ENCODE measurements at places on chromosomes 1 and 21. TPM values are rescaled to one million over a fixed set of nuclear protein-coding genes. Genes with fewer than 3 reads are reported as not detected.

The REG4 gene
- 0.19 TPM for total RNA-seq

The TARDBP gene
- 226 TPM for total RNA-seq

DNA sequence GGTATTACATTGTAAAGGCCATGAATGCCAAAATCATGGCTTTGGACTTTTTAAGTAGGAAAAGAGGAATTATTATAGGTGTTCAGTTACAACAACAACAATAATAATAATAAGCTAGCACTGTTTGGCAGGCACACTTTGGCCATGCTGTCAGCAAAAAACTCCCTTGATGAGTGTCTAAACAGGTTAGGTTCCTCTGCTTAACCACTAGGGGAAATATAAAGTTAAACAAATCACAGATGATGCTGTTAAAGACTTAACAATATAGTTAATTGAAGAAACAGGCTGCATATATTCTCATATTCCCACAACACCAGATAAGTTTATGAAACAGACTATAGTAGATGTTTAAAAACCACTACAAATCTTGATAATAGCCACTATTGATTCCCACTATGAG lies 46.4 kb downstream of the RGS21 start:
- no peaks in the 10 kb centered on the region for H3K4me1 ChIP-seq
- no peak overlapping the region for H3K4me3 ChIP-seq
- DNase-seq = no peak
- H3K27me3 ChIP-seq = no peaks in the 10 kb centered on the region
- no peak overlapping the region for H3K27ac ChIP-seq
- H3K36me3 ChIP-seq = no peaks in the 10 kb centered on the region

DNA sequence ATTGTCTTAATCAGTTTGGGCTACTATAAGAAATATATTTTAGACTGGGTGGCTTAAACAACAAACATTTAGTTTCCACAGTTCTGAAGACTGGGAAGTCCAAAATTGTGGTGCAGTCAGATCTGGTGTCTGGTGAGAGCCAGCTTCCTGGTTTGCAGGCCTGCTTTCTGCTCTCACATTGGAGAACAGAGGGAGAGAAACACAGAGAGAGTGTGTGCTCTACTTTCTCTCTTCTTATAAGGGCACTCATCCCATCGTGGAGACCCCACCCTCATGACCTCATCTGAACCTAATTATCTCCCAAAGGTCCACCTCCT lies 4.1 kb downstream of the LEPR start:
- H3K27ac ChIP-seq = peak overlapping the region; percentile 48
- H3K36me3 ChIP-seq = peaks cover 14% of the 10 kb centered on the region
- peaks cover 20% of the 10 kb centered on the region for H3K4me1 ChIP-seq
- no peaks in the 10 kb centered on the region for H3K27me3 ChIP-seq
- peak overlapping the region; percentile 68 for H3K4me3 ChIP-seq
- DNase-seq = no peak

DNA sequence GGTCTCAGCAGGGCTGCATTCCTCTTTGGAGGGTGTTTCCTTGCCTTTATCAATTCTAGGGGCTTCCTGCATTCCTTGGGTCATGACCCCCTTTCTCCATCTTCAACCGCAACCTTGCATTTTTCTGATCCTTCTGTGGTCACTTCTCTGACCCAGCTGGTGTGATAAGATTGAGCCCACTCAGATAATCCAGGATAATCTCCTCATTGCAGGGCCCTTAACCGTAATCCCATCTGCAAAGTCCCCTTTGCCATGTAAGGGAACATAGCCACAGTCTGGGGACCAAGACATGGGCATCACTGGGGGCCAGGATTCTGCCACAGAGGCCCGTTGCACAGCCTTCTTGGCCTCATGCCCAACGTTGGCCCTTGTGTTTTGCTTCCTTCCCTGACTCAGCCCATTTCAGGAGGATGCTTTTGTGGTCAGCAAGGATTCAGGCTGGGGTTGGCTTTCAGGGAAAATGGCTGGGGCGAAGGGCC lies 35.0 kb upstream of the IL19 start:
- H3K4me1 ChIP-seq = peaks cover 71% of the 10 kb centered on the region
- H3K36me3 ChIP-seq = peaks cover 14% of the 10 kb centered on the region
- no peak overlapping the region for H3K27ac ChIP-seq
- H3K27me3 ChIP-seq = no peaks in the 10 kb centered on the region
- H3K4me3 ChIP-seq = no peak overlapping the region
- DNase-seq = no peak

DNA sequence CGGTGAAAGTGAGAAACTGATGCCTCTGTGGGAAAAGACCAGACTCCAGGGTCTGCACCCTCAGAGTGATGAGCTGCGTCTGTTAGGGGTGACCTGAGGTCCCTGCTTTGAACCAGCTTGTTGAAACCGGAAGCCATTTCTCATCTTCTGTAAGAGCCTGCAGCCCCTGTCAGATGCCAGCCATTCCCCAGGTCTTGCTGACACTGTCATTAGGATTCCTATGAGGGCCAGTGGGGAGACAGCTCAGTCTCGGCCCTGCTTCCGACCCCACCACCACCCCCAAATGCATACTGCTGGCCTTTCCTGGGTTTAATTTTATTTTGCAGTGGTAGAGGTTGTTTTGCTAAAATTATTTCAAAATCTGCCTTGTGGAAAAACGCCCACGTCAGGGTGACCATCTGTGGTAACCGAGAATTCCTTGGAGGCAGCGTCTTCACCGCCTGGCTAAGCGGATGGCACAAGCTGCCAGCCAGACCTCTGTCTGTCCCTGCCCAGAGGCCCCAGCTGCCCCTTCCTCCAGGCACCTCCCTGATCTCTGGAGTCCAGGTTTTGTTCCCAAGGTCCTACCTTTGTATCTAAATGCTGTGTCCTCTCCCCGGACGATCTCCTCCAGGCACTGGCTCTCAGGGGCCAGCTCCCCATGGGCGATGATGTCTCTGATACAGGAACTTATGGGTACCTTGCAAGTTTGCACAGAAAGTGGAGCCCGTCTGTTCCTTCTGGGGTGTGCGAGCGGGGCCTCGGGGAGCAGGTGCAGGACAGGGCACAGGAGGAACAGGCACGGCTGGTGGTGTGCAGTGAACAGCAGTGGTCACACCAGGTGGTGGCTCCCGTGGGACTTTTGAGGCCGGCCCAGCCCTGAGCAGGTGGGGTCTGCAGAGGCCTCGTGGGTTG lies 49.9 kb downstream of the PRKCZ start:
- no peak overlapping the region for H3K4me3 ChIP-seq
- no peak overlapping the region for H3K27ac ChIP-seq
- H3K4me1 ChIP-seq = peaks cover 4% of the 10 kb centered on the region
- no peaks in the 10 kb centered on the region for H3K27me3 ChIP-seq
- H3K36me3 ChIP-seq = peaks cover 6% of the 10 kb centered on the region

- H3K27me3 ChIP-seq = peaks cover 6% of the 10 kb centered on the region
- no peak overlapping the region for H3K27ac ChIP-seq
- no peak for DNase-seq
- no peaks in the 10 kb centered on the region for H3K36me3 ChIP-seq
- H3K4me3 ChIP-seq = no peak overlapping the region
Measured at GRCh38 chr1:47630346-47630745, 192.5 kb downstream of the FOXD2 start.

GRCh38 chr1:90973897-90974798 lies 47.7 kb downstream of the ZNF644 start:
- H3K36me3 ChIP-seq = no peaks in the 10 kb centered on the region
- H3K4me1 ChIP-seq = peaks cover 44% of the 10 kb centered on the region
- no peak overlapping the region for H3K4me3 ChIP-seq
- H3K27me3 ChIP-seq = no peaks in the 10 kb centered on the region

Data from natural killer cell treated with Interleukin-12 subunit alpha and Interleukin-12 subunit beta and Interleukin-15 and Interleukin-18, amount 100 ng/mL, for 72 hours (primary cell).